ENCODE measurements at places on chromosomes 3 and 15. TPM values are rescaled to one million over a fixed set of nuclear protein-coding genes. Genes with fewer than 3 reads are reported as not detected.

Gene SCG3
- not detected for total RNA-seq

Gene STXBP5L
- 0.08 TPM for total RNA-seq

Gene ATP13A5
- 1.1 TPM for total RNA-seq

Gene SPINK8
- total RNA-seq = not detected

Gene LRRC31
- not detected for total RNA-seq

DNA sequence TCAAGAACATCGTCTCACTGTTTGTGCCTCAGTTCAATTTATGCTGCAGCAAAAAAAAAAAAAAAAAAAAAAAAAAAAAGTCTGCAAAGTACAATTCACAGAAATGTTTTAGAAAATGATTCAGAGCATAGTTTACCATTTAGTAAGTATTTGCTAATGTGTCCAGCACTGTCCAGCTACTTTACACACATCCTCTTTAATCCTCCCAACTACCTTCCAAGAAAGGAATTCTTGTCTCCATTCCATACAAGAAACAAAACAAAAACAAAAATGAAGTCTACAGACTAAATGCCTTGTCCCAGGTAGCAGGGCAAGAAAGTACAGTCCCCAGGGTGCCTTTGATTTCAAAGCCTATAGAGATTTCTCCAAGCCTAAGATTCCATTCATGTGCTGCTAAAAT, 38.9 kb upstream of the SNTN start:
- no peak for DNase-seq

DNA sequence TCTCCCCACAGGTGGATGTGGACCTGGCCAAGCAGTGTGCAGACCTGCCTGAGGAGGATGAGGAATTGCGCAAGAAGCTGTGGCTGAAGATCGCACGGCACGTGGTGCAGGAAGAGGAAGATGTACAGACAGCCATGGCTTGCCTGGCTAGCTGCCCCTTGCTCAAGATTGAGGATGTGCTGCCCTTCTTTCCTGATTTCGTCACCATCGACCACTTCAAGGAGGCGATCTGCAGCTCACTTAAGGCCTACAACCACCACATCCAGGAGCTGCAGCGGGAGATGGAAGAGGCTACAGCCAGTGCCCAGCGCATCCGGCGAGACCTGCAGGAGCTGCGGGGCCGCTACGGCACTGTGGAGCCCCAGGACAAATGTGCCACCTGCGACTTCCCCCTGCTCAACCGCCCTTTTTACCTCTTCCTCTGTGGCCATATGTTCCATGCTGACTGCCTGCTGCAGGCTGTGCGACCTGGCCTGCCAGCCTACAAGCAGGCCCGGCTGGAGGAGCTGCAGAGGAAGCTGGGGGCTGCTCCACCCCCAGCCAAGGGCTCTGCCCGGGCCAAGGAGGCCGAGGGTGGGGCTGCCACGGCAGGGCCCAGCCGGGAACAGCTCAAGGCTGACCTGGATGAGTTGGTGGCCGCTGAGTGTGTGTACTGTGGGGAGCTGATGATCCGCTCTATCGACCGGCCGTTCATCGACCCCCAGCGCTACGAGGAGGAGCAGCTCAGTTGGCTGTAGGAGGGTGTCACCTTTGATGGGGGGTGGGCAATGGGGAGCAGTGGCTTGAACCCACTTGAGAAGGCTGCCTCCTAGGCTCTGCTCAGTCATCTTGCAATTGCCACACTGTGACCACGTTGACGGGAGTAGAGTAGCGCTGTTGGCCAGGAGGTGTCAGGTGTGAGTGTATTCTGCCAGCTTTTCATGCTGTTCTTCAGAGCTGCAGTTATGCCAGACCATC, 8.6 kb downstream of the VPS18 start:
- DNase-seq = no peak

DNA sequence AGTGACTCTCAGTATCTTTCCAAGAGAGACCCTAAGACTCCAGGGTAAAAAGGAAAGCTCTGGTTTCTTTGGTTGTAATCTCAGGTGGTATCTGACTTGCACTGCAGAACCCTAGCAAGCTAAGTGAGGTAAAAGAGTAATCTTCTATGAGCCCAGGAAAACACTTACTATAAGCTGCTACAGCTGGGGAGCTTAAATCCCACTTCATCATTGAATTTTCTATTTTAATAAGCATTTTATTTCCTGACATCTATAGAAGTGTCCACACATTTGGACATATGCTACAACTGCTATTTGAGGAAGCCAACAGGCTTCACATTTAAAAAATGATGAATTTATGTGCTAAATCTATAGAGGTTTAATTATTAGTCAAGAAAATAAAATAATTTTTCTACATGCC, 73.1 kb upstream of the GUCA1C start:
- no peak for DNase-seq

GRCh38 chr3:46298871-46299607, 54.9 kb upstream of the CCR2 start:
- DNase-seq = no peak

DNA sequence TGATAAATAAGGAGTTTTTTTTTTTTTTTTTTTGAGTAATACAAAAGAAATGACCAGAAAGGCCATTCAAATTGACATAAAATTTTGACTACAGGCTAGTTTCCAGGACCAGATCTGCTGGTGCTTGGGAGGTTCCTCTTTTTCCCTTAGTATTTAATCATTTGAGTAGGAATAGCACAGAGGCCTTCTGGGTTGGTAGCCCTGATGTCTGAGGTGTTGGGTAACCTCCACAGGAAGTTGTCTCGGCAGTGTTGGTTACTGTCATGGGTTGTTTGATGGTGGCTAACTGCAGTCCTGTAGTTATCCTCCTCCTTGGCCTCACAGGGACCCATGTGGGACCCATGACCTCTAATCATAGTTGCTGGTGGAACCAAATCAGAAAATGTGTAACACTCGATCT, 91.1 kb downstream of the USP13 start:
- no peak for DNase-seq

GRCh38 chr3:104578558-104578957, 788.2 kb upstream of the ALCAM start:
- DNase-seq = no peak

All from suprapubic skin (tissue), 4 donors.